ENCODE measurements at places on chromosomes 12 and 14.

GRCh38 chr14:51967521-51967920, 21.8 kb upstream of the RTRAF start:
- DNase-seq, result no peak

DNA sequence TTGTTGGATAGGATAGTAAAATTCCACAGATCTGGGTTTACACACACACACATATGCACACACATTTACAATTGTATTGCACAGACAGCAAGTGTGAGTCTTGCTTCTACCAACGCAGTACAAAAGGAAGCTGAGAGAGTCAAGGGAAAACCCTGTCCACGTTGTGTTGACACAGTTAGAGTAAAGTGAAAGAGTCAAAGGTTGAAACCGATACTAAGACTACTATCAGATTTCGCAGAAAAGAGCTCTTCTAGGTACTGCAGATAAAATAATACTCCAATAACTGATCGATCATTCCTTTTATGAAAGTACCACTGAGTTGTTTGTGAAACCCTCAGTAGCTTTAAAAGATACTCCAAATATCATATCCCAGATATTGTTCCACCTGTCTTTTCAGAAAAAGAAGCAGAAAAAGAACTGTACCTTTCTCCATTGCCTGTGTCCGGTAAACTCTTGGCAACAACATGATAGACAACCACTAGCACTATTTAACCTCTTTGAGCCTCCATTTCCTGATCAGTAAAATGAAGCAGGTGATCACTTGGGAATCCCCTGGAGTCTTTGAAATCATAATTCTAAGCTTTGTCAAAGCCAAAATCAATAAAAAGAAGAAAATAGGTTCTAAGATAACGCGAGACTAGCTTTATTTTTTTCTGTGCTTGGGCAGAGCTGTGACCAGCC, 224.6 kb upstream of the FOXN3 start:
- DNase-seq, result no peak

- DNase-seq, result peak; percentile 78
Measured at GRCh38 chr14:99793213-99794150, at the start of gene EML1. Gene EML1, plus strand, starts transcription at chr14:99793413. Its CDS starts 64 bp downstream, at chr14:99793477.

DNA sequence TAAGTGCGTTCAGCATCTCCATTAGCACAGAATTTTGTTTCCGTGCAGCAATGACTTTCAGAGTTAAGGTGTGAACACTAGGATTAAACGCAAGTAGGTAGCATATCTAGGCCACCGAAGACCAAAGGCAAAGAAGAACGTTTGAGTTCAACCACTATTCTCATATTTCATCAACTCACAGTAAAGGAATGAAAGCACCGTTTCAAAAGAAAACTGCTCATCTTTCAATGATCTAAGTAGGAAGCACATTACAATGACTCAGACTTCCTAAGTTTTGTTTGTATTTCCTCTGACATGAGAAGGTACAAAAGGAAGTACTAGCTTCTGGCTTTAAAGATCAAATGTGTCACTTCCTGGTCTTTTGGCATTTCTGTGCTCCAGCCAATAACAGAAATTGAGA, 57.6 kb downstream of the ACADS start:
- no peak for DNase-seq

GRCh38 chr14:24734917-24735500, 101.0 kb upstream of the GZMB start:
- no peak for DNase-seq

- DNase-seq, result no peak
Measured at GRCh38 chr14:55245657-55246268, 25.5 kb upstream of the FBXO34 start.
